GM12878 (cell line): ENCODE measurements at places on chromosomes 2 and 18. TPM values are rescaled to one million over a fixed set of nuclear protein-coding genes. Genes with fewer than 3 reads are reported as not detected.

ZNF236 gene
- 4.0 and 5.8 TPM in 2 replicates for polyA plus RNA-seq

DNA sequence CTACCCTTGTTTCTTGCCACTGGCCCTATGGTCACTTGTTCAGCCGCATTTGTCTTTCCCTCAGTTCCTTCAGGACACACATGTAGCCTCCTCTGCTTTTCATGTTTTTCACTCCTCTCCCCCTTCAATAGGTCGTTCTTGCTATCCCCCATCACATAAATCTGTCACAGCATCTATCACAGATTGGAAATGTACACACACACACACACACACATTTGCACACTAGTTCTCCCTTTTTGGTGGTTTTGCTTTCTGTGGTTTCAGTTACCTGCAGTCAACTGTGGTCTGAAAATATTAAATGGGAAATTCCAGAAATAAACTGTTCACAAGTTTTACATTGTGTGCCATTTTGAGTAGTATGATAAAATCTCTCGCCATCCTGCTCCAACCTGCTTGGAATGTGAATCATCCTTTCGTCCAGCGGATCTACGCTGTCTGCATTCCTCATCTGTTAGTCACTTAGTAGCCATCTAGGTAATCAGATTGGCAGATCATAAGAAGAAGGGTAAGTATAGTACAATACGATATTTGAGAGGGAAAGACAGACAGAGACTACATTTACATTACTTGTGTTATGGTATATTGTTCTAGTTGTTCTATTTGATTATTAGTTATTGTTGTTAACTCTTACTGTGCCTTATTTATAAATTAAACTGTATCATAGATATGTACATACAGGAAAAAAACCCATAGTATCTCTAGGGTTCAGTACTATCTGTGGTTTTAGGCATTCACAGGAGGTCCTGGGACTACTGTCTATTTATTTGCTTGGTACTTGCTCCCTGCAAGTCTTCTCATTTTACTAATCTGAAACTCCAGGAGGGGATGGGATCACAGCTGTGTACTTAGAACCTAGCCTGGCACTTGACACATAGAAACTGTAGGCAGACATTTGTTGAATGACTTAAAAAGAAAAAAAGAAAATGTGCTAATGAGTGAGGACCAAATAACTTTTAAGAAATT lies 86.1 kb upstream of the PNPT1 start:
- DNase-seq = no peak

- peak; percentile 12 for DNase-seq
Measured at GRCh38 chr2:70160545-70160944, 30.3 kb downstream of the C2orf42 start.

DNA sequence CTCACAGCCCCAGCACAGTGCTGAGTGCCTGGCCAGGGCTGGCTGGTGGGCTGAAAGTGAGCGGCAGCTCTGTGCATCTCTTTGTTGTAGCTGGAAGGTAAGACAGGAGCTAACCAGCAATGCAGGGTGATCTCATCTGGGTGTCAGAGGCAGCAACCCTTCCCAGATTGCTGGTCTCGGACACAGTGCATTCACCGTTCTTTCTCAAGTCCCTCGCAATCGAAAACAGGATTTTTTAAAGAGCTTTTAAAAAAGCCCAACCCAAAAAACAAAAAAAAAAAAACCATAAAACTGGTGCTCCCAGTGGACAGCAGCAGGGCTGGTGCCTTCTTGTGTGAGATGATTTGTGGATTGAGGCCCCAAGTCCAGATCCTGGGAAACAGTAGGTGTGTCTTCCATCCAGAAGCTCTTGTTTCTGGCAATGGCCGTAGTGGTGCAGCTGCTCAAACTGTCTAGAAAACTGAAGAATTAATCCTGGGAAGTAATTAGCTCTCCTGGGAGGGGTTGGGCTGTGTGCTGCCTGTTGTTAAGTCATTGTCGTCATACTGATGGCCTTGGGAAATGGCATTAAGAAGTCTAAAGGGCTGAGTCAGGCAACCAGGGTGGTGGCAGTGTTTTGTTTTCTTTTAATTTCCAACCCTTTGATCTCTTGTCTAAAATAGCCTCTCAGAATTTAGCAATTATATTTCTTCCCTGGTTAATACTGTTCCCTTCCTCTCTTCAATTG lies 156.7 kb downstream of the KLHL29 start:
- DNase-seq = no peak

GRCh38 chr2:236578411-236578846 lies 8.8 kb downstream of the ACKR3 start:
- no peak for DNase-seq
